ENCODE measurements at places on chromosomes 13 and 19.

DNA sequence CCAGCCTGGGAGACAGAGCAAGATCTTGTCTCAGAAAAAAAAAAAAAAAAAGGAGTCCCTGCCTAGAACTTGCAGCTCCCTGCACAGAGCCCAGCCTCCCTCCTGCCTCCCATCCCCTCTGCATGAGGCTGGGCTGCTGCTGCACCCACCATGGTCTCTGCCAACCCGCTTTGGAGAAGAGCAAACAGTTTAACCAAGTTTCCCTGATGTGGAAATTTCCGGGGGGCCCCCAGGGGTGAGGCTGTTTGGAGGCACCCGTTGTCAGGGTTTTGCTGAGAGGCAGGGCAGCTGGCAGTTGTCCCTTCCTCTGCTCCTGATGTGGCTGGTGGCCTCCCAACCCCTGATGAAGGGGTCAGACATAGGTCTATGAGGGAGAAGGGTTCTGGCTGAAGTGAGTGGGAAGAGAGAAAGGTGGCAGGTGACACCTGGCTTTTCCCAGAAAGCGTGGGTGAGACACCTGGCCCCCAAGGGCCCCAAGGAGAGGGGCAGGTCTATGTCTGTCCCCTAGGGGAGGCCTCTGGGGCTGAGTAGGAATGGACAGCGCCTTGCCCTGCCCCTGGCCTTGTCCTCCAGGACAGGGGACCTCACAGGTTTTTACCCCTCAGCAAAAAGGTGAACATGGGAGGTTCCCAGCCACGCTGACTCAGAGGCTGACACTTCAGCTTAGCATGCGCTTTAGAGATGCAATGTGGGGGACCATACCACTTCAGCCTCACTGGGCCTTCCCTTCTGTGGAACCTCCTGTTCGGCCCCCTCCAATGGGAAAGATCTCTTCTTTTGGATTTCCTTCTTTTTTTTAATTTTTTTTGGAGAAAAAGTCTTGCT is 5.5 kb downstream of the LRP3 start:
- DNase-seq: no peak

DNA sequence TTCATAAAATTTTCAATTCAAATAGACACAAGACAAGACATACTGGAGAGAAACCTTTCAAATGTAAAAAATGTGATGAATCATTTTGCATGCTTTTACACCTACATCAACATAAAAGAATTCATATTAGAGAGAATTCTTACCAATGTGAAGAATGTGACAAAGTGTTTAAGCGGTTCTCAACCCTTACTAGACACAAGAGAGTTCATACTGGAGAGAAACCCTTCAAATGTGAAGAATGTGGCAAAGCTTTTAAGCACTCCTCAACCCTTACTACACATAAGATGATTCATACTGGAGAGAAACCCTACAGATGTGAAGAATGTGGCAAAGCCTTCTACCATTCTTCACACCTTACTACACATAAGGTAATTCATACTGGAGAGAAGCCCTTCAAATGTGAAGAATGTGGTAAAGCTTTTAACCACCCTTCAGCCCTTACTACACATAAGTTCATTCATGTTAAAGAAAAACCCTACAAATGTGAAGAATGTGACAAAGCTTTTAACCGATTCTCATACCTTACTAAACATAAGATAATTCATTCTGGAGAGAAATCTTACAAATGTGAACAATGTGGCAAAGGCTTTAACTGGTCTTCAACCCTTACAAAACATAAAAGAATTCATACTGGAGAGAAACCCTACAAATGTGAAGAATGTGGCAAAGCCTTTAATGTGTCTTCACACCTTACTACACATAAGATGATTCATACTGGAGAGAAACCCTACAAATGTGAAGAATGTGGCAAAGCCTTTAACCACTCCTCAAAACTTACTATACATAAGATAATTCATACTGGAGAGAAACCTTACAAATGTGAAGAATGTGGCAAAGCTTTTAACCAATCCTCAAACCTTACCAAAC is 24.6 kb upstream of the ZNF431 start:
- no peak for DNase-seq

GRCh38 chr13:106213028-106213757 is 322.3 kb downstream of the EFNB2 start:
- no peak for DNase-seq

DNA sequence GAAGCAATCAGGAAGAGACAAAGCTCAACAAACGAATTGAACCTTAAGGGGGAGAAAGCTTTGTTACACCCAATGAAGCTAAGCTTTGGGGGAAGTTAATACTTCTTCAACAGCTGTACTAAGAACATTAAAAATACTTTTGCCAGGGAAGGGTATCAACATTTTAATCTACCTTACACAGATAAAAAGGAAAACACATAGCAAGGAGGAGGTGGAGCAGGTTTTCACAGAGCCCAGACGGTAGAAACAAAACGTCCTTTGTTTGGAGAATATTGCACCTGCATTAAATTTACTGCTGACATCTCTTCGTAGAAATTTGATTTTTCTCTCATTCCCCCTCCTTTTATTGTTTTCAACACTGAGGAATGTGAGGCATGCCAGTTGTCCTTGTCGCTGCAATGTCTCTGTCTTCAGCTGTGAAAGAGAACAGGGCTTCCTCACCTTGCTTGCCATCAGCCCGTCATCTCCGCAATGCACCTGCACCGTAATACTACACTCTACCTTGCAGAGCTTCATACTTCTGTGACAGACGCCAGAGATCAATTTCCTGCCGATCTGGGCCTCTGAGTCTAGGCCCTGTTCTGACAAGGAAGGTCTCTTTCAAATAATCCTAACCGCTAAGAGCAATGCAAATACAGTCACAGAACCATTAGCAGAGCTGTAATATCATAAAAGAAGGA is 270.8 kb downstream of the SPRY2 start:
- DNase-seq: no peak

DNA sequence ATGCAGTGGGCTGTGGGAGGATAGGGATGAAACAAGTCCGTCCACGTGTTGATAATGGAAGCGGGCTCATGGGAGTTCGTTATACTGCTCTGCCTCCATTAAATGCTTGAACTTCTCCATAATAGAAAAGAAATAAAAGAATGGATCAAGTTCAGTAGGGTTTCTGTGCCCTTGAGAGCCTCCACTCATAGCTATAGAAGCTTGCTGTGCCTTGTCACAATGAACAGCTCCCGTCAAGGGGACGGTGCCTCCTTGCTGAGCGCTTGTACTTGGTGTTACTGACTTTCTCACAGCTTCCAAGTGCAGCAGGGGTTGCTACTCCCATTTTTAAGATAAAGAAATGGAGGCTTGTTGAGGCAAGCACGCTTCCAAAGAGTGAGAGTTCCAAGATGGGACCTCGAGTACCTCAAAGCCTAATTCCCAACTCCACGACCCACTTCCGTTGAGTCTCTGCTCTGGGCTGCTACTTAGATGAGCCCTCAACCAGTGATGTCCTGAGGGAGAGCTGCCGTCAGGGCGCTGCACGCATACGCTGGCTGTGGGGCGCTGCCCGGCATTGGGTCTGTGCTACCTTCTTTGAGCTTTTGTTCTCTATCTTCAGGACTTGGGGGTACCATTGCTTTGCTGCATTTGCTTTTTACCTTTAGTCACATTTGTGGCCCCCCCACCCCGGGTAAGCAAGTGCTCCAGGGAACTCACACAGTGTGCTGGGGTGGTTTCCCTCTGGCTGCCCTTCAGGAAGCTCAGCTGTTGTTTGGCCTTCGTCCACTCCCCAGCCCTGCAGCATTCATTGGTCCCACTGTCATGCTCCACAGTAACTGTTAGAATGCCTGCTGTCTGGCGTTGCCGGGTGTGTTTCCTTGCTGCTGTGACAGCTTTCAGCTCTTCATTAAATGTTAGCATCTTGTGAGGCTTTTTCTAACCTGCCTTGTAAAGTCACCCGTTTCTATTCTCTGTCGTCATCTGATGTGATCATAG is 9.5 kb downstream of the SNRNP70 start:
- DNase-seq: no peak

GRCh38 chr19:31402529-31403316 is 53.5 kb upstream of the TSHZ3 start:
- DNase-seq: no peak

GRCh38 chr13:22777207-22777606 is 403.6 kb upstream of the SGCG start:
- no peak for DNase-seq

DNA sequence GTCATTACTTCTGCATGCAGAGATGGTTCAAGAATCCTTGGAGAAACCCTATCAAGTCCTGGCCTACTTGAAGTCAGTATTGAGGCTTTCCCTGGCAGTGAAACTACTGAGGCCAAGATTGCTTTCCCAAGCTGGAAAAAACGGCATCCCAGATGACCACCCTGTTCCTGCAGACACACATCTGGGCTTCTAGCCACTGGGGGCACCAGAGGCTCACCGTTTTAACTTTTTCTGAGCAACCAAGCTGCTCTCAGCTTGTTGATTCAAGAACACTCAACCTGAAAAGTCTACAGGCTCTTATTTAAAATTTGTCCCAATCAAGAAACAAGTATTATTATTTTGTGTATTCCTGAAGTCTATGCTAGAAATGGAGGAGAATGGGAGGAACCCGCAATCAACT is 66.6 kb downstream of the SPRYD7 start:
- DNase-seq: no peak

GRCh38 chr19:45847663-45848062 is 15.3 kb downstream of the SYMPK start:
- DNase-seq: no peak

- no peak for DNase-seq
Observed at GRCh38 chr19:35365303-35365702, 5.6 kb upstream of the GPR42 start.

DNA sequence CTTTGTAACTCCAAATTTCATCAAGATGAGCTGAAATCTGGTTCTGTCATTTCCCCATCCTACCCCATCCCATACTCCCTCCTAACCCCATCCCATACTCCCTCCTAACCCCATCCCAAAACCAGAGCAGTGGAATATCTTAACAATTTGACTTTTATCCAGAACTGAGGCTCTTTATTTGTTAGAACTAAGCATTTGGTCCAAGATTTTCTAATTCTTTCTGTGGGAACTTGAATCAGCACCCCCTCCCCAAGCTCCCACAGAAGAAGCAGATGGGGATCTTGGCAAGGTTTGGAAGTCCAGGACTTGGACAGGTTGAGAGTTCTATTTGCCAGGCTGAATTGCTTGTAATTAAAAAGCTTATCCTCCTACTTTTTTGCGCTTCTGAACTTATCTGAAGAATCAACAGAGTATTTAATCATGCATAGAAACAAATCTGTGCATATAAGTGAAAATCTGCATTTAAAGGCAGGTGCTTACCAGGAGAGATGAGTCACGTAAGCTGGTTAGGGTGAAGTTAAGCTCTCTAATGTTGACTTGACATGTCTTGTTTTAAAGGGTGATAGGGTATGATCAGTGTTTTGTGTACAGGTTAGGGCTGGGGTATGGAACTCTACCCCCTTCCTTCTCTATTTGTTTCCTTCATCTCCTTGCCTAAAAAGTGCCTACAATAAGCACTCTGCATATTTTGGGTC is 111.1 kb downstream of the COG6 start:
- no peak for DNase-seq

DNA sequence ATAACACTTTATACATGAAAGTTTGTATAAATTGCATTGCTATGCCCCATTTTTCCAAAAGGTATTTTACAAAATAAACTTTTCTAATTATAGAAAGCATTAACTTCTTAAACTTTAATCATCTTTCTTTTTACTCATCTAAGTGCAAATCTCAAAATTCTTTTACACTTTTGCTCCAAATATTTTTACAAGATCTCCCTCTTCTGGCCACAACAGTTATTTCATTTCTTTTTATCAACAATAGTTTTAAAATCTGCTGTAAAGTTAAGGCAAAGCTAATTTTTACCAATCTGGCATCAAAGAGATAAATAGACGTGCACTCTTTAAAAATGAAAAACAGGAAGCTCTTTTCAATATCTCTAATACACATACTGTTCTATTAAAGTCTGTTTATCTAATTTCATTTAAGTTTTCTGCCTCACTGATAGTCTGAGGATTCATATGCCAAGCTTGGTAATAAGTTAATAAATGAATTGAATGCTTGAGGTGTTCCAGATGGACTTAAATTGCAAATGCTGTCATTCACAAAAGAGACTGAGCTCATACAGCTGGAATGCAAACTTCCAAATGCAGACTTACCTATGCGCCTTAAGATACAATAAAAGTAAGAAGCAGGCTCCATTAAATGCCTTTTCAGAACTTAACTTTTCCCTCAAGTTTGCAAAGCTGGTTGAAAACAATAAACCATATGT is 583.0 kb upstream of the ATXN8OS start:
- DNase-seq: no peak

DNA sequence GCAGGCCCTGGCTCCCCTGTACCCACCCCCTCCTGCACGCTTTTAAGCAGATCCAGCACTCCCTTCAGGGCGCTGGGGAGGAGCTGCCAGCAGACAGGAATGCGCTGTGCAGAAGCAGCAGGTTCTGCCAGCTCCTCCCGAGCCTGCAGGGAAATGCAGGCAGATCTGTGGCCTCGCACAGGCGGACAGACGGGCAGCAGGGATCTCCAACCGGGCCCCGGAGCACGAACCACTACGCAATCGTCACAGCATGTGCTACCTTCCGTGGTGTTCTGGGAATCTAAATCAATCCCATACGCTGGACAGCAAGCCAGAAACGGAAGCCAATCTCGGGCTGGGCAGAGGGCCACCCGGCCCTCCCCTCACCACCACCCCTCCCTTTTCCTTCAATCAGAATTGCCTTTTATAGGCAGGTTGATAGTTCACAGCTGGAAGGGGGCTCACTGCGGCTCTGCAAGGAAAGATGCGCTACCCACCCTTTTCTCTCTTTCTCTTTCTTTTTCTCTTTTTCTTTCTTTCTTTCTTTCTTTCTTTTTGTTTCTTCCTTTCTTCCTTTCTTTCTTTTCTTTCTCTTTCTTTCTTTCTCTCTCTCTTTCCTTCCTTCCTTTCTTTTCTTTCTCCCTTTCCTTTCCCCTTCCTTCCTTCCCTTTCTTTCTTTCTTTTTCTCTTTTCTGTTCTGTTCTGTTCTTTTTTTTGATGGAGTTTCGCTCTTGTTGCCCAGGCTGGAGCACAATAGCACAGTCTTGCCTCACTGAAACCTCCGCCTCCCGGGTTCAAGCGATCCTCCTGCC is 99.9 kb downstream of the GNG7 start:
- DNase-seq: peak; percentile 62

- DNase-seq: no peak
Observed at GRCh38 chr19:29965492-29965891, 23.5 kb downstream of the URI1 start.

- DNase-seq: peak; percentile 33
Observed at GRCh38 chr13:23928985-23929384, 31.7 kb upstream of the C1QTNF9B start.

GRCh38 chr13:98957731-98958442 is 20.0 kb downstream of the DOCK9 start:
- DNase-seq: no peak

- no peak for DNase-seq
Observed at GRCh38 chr19:32403291-32403995, 2.1 kb upstream of the DPY19L3 start.

- no peak for DNase-seq
Observed at GRCh38 chr13:65456150-65456912, 1773.8 kb downstream of the PCDH9 start.

Data from H54 (cell line).